ELR (cell line): ENCODE measurements at places on chromosomes 1 and 21.

GRCh38 chr1:95168761-95169351 lies 51.7 kb downstream of the TLCD4 start:
- DNase-seq = no peak

DNA sequence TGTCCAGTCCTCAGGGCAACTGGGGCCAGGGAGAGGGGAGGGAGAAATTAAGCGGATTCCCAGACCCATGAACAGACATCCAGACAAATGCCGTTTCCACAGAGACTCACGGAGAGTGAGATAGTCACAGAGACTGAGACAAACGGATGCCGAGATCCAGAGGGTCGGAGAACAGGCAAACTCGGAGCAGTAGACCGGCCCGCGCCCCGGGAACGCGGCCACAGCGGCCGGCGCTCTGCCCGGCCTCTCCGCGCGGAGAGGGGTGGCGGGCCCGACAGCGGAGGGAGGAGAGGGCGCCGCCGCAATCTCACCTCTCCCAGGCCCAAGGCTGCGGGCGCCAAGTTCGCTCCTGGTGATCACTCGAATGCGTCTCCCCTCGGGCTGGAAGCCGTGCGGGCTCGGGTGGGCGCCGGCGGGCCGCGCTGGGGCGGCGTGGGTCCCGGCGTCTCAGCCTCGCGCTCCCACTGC lies 831 bp upstream of the FOXD2 start:
- peak; percentile 54 for DNase-seq

- peak; percentile 73 for DNase-seq
Observed at GRCh38 chr1:230310381-230311163, 115.6 kb downstream of the PGBD5 start.

DNA sequence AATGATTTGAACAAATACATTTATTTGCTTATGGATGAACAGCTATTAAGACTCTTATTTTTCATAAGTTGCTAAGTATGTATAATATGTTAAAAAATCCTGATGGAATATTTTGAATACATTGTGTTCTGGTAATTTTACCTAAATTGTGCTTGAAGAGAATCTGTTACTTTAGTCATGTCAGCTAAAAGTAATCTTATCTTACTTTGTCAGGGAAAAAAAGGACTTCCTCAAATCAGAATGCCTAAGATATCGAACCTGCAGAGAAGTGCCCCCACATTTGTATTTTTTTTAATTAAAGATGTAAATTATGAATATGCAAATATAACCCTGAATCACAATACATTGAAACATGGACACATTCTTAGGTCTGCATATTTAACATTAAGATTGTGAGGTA lies 1331.7 kb downstream of the MRPL39 start:
- no peak for DNase-seq

- no peak for DNase-seq
Observed at GRCh38 chr1:243473227-243474135, 217.6 kb downstream of the SDCCAG8 start.

DNA sequence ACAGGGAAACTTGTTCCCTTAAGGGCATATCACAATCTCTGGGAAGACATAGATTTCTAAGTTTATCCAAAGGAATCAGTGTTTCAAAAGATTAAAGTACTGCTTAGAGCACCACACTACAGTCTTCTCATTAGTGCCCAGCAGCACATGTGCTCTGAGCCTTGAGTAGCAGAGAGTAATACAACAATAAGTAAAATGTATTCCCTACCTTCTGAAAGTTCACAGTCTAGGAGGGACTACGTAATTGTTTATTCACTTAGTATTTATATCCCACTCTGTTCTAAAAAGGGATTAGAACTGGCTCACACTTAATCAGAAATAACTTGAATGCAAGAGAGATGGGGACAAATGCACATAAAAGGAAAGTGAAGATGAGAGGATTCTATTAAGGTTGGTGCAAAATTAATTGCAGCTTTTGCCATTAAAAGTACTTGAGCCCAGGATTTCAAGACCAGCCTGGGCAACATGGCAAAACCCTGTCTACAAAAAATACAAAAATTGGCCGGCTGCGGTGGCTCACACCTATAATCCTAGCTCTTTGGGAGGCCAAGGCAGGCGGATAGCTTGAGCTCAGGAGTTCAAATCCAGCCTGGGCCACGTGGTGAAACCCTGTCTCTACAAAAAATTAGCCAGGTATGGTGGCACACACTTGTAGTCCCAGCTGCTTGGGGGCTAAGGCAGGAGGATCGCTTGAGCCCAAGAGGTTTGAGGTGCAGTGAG lies 9.0 kb downstream of the SYNC start:
- no peak for DNase-seq

DNA sequence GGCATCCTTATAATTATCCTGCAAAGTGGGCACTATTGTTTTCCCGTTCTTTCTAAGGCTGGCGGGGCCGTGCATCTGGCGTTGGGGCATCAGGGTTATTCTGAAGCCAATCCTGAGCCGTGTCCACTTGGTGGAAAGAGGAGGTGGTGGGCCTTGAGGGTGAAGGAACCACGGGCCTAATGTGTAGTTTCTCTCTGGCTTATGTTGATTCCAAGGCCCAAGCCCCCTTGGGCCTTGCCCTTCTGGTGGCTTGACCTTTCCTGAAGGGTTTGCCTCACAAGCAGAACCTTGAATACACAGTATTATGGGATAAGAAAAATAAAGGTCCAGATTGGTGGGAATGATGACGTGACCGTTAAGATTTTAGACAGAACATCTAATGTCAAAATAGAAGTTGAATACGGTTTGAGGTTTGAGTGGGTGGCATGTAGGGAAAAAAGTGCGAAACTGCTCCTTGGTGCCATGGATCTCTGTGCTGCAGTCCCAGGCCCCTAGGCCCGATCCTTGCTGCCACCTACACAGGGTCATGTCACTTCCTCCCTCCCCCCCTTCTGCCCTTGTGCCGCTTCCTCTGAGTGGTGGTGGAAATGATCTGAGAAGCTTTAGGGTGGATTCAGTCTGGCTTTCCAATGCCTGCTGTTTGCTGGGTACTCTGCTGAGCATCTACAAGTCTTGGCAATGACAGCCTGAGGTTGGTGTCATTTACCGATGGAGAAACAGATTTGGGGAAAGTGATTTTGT lies 90.5 kb downstream of the PRDM2 start:
- DNase-seq = no peak

DNA sequence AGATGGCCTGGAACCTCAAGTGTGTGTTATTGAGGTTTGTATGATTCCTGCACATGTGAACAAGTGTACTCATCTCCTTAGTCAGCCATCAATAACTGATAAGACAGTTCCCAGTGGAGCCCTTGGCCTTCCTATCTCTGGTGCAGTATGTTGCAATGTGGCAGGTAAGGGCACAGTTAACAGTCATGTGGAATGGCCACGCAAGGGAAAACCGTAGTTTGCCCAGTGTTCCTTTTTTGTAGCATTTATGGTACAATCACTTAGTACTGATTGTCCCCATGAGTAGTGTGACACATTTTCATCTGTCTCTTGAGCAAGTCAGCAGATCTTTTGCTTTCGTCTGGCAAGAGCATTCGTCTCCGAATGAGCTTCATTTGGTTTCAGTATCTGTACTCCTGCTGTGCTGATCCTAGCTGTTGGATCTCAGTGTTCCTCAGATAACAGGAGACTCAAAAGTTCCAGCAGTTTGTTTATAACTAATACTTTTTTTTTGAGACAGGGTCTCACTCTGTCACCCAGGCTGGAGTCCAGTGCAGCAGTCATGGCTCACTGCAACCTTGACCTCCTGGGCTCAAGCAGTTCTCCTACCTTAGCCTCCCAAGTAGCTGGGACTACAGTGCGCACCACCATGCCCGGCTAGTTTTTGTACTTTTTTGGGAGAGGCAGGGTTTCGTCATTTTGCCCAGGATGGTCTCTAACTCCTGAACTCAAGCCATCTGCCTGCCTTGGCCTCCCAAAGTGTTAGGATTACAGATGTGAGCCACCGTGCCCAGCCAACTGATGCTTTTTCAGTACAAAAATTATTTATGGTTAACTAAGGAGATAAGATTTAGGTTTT lies 8.2 kb downstream of the CTPS1 start:
- no peak for DNase-seq

- DNase-seq = no peak
Observed at GRCh38 chr1:53398576-53399365, 60.4 kb upstream of the DMRTB1 start.

GRCh38 chr1:109892561-109893368 lies 17.9 kb upstream of the CSF1 start:
- DNase-seq = peak; percentile 62

- no peak for DNase-seq
Observed at GRCh38 chr1:174358344-174358743, 89.4 kb upstream of the GPR52 start.

DNA sequence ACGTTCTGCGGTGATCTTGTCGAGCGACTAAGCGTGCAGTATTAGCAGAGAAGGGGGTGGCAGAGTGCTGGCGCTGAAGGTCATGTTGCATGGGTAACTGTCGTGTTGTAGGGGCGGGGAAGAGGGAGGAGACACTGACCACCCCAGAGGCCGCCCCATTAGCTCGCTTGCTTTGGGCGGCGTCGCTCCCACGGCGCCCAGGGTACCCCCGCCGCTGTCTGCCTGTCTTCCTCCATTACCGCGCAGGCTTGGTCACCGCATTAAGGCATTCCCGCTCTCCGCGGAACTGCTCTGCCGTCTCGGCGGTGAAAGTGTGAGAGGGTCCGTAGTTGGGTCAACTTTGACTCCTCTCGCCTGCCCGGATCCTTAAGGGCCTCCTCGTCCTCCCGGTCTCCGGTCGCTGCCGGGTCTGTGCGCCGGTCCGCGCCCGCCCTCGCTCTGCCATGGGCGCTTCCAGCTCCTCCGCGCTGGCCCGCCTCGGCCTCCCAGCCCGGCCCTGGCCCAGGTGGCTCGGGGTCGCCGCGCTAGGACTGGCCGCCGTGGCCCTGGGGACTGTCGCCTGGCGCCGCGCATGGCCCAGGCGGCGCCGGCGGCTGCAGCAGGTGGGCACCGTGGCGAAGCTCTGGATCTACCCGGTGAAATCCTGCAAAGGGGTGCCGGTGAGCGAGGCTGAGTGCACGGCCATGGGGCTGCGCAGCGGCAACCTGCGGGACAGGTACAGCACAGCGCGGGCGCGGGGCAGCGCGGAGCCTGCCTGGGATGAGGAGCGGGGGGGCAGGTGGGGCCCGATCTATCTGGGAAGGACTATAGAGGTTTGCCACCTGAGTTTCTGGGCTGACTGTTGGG lies at the start of gene MTARC2:
Gene MTARC2 (plus strand): TSS at position 234 of the 846 bp plus-strand sequence. CDS start 210 bp downstream, at position 444.
- peak; percentile 81 for DNase-seq

DNA sequence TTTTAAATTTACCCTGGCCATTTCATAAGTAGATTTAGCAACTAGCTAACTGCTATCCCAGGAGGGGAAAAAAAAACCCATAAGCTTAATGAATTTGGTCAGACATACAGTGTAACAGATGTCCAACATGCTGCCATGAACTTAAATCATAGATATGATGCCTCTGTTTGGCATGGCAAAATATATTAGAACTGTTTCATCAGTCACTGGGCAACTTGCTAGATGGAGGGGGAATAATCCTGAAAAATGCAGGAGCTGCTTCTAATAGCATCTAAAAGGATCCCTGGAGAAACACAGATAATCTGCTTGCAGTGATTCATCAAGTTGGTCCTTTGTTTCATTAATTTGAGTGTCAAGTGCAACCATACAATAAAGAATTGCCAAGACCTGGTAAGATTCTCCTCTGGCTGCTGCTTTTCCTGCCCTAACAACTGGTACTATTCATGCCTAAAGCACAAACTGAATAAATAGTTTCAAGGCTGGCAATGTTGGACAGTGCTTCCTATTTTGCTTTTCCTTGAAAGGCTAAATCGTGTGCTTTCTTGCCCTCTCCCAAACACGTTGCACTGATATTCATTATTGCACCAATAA lies 1.5 kb upstream of the ST6GALNAC5 start:
- no peak for DNase-seq

DNA sequence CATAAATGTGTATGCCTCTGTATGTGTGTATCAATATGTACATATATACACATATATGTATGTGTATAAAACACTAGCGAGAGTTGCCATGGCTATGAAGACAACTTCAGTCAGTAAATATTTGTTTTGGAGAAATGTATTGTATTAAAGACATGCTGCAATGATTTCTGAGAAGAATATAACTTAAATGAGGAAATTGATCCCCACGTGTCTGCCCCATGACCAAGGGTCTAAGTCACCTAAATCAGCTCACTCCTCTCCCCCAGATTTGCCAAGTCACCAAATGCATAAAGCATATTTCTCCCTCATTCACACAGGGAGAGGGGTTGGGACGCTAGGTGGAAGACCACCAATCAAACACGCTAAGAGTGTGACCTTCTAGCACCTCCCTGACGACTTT lies 58.3 kb upstream of the LYST start:
- no peak for DNase-seq

GRCh38 chr1:41733021-41733420 lies 185.7 kb downstream of the HIVEP3 start:
- DNase-seq = no peak

DNA sequence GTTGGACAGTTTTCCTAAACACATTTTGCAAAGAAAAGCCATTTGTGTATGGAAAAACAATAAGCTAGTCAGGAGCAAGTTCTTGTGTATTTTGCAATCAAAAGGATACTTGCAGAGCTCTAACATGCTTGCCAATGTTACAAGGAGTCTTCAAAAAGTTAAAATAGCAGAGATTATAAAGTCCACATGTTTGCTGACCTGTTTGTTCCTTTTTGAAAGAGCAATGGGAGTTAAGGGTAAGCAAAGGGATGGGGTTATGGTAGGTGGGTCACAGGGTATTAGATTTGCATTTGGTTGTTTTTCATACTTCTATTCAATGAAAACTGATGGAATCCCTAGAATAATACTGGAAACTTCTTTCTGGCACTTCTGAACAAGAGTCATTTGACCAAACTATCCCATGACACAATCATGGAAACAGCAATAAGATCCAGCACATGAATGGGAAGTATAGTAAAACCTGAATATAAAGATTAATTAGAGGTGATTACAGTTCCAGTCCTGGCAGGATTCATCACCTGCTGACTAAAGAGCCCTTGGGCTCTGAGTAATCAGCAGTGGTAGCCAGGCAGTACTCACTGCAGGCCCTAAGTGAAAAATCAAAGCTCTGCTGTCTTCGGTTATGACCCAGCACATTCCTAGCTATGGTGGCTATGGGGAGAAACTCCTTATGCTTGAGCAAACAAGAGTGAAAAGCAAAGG lies 27.1 kb upstream of the ZC3H11B start:
- DNase-seq = peak; percentile 9

DNA sequence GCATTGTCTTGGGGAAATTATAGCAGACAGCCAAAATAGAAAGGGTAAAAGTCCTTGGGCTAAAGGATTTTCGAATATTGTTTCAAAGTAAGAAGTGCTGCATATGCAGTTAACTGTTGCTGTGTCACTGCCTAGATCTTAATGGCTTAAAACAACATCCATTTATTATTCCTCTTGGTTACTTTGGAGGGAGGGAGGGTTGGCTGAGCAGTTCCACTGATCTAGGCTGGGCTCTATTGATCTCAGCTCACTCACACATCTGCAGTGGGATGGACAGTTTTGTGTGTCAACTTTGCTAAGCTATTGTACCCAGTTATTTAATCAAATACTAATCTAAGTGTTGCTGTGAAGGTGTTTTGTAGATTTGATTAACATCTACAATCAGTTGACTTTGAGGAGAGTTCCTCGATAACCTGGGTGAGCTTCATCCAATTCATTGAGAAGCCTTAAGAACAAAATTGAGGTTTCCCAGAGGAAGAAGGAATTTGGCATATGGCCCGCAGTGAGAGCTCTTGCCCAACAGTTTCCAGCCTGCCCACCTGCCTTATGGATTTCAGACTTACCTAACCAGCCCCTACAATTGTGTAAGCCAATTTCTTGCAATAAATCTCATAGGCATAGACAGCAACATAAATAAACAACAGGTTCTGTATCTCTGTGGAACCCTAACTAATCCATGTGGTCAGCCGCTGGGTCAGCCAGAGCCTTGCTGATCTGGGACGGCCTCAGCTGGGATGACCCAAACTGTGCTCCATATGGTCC lies 187.3 kb downstream of the AK5 start:
- no peak for DNase-seq
